ENCODE measurements at places on chromosomes 7 and 10. TPM values are rescaled to one million over a fixed set of nuclear protein-coding genes. Genes with fewer than 3 reads are reported as not detected.

Gene AEBP1
- total RNA-seq = 38.7 TPM

Gene ZNF511
- 89.7 TPM for total RNA-seq

- no peak for DNase-seq
Measured at GRCh38 chr7:115096262-115096661, 174.4 kb downstream of the MDFIC start.

GRCh38 chr7:111492234-111492633, 70.1 kb downstream of the IMMP2L start:
- no peak for DNase-seq

DNA sequence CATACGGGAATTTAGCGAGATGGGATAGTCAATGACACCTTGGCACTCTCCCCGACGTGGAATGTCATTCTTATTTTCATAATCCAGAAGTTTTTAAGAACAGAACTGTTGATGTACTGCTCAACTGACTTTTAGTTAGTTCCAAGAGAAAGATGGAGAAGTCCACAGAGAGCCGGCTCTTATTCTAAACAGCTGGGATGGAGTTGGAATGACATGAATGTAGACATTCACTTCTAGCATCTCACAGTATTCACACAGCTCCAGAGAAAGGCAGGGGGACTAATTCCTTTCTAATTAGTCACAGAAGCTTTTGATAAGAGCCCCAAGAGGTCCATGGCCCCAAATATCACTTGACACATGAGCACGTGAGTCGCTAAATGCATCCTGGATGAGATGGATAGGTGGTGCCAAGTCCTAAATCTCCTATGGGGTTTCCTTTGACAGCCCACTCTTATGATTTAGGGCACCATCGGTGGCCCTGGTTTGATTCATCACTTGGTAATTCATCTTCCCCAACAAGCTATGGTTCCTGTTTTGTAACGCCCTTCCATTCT, 420.3 kb upstream of the AUTS2 start:
- no peak for DNase-seq

GRCh38 chr7:130900471-130901076, 166.6 kb upstream of the KLF14 start:
- no peak for DNase-seq

DNA sequence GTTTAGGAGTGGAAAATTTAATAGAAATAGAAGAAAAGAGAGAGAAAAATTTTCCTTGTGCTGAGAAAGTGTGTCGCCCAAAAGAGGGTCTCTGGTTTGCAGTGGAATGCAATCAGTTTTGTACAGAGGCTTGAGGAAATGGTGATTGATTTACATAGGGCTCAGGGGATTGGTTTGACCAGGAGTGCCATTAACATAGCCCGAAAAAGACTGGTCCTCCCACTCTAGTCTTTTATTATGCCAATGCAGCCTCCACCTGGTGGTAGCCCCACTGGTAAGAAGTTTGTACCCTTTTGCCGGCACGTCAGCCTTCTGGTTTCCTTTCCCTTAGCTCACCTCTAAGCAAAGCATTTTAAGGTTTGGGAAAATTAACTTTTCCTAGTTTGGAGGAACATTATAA, 885.3 kb downstream of the XPNPEP1 start:
- DNase-seq = no peak

Measured in activated T-helper 2 cell treated with anti-CD3 and anti-CD28 coated beads, Interferon-gamma antibody, Interleukin-2, Interleukin-4, amounts not matched to agents 10 μg/mL and 5 μg/mL and 100 μg/mL, durations not matched to agents 14 hours and 24 hours and 36 hours (primary cell).